ENCODE measurements at places on chromosomes 12 and 14.

- DNase-seq = no peak
Measured at GRCh38 chr12:53816360-53817020, 64.7 kb upstream of the CISTR start.

DNA sequence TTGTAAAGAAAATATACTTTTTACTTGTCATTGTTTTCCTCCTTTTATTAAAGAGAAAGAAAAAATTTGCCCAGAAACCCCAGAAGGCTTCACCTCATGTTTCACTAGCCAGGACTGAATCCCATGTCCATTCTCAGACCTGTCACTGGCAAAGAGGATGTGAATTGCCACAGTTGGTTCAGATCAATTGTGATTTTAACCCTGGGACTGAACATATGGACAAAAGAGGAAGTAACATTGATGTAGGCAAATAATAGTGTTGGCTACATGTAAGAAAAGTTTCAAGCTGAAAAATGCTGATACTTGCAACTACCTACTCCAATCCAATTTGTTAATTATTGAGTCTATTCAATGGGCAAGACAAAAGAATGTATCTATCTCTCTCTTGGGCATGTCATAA lies 8.6 kb upstream of the CCDC196 start:
- no peak for DNase-seq

DNA sequence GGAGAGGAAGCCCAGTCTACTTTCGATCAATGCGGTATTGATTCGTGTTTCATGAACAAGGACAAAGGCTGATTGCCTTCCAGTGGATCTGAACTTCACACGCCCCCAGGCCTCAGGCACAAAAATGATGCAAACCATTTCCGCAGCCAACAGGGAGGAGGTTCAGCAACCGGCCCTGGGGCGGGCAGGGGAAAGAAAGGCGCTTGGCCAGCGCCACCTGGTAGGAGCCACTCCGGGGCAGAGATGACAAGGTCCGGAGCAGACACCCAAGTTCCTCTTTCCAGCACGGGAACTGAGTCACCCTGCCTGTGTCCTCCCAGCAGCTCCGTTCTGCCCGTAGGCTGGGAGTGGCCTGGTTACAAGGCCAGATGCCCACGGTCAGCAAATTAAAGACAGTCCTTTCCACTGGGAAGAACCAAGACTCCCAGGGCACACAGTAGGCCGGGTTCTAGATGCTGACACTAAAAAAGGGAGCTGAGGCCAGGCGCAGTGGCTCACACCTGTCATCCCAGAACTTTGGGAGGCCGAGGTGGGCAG lies 136.3 kb downstream of the SCARB1 start:
- no peak for DNase-seq

- no peak for DNase-seq
Measured at GRCh38 chr12:99769396-99769980, 121.9 kb downstream of the GARIN6 start.

- DNase-seq = no peak
Measured at GRCh38 chr14:53510281-53510912, 357.3 kb upstream of the DDHD1 start.

- DNase-seq = no peak
Measured at GRCh38 chr12:103205906-103206305, 248.4 kb downstream of the ASCL1 start.

GRCh38 chr12:41120211-41120610 lies 67.9 kb upstream of the PDZRN4 start:
- no peak for DNase-seq

GRCh38 chr12:50720501-50720900 lies 43.4 kb upstream of the ATF1 start:
- DNase-seq = no peak

- DNase-seq = peak; percentile 41
Measured at GRCh38 chr12:5796171-5796958, 148.7 kb downstream of the ANO2 start.

DNA sequence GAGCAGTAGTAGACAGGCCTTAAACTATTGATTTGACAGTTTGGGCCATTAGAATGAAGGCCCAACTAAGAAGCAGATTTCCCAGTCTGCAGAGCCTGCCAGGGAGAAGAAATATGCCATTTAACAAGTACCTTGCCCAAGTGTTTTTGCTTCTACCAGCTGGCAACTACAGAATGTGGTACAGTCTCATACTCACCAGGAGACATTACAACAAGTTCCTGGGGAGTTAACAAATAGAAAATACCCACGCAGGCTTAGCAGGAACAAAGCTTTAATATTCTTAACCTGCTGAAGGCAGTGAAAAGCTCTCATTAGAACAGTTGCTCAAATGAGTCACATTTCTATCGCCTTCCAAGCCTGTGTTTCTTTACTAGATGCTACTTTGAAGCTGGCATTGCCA lies 241.0 kb downstream of the TMEM117 start:
- no peak for DNase-seq

DNA sequence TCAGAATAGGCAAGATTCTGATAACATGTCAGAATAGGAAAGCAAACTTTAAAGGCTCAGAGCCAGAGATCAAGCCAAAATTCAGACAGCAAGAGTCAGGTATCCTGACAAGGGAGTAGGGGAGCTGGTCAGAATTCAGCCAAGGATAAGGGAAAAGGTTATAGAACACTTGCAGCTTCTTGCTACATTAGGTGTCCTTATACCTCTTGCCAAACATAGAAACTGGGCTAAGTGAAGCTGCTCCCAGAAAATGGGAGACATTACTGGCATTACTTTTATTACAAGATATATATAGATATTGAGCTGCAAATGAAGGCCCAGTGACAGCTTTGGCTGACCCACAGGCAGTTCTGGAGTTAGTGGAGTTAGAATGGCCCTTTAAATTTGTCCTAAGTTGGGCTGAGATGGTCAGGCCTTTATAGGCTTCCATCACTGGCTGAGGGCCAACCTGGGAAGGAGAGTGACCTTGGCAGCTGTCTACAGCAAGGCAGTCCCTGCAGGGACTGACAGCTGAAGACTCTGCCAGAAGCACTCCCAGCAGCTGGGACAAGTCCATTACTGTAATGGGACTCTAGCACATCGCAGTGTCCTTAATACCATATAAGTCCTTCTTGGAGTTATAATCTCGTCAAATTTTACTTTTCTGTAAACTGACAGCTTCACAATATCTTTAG lies 83.0 kb downstream of the LRRC9 start:
- no peak for DNase-seq

DNA sequence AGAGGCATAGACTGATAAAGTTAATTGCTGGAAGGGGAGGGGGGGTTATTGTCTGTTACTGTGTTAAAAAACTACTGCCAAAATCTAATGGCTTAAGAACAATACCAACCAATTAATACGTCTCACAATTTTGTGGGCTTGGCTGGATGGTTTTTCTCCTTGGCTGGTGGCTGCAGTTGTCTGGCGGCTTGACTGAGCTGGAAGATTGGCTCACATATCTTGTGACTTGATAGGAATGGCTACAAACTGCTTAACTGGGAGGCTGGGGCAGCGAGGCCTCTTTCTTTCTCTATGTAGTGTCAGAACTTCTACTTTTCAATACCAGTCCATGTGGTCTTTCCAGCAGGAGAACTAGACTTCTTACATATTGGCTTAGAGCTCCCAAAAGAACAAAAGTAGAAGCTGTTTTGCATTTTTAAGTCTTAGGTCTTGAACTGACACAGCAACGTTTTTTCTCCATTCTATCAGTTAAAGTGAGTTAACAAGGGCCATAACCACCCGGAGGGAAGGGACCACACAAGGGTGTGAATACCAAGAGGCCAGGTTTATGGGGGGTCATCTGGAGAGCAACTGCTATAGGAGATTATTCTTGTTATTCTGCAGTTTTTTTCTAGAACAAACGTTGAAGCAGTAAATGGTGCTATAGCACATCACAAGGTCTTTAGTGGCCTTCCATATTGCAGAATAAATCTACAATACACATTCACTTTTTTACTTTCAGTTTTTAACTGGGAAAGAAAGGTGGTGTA lies 46.9 kb downstream of the ZDHHC17 start:
- DNase-seq = no peak

DNA sequence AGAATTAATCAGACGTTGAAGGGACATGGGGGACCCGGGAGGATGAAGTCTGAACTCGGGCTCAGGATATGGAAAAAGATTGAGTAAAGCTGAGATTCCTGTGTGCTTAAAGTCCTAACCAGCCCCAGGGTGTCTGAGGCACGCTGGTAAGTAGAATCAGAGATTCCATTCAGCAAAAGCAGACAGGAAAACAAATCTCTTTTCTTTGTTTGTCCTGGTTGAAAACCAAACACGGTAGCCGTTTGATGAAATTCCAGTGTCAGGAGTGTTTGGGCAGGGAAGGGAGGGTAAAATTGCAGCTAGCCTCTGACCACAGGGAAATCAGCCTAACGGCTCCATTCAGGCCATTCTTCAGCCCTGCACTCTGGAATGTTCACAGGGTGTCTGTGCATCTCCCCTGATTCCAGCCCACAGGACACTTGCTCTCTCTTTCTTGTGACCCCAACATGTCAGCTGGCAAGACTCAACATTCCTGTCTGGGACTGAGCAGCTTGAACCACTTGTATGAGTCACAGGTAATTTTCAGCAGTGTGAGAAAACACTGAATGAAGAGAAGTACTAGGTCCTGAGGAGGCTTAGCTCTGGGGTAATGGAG lies 31.0 kb downstream of the NINJ2 start:
- no peak for DNase-seq

GRCh38 chr14:93004699-93005082 lies 81.7 kb downstream of the CHGA start:
- DNase-seq = no peak

DNA sequence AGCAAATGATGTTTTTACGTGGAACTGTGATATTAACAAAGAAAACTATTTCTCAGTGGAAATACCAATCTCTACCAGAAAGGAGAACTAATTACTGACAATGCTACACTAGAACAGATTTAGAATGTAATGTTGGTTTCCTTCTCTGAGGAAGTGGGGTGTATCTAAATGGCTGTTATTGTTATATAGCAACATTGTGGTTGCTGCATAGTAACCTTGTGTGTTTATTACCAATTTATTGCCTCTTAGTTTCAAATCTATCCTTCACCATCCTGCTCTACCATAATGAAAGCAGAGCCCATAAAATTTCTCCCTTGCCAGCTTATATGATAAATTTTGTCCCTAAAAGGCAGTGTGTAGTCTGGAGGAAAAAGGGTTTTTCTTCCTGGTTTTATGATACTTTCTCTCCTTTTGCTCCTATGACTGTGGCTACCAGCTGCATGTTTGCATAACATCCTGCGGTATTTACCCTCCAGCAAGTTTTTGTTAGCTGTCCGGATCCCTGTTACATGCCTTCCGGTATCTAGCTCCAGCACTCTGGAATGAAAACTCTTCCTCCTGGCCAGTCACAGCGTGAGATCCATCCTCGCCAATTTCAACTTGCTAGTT lies 5.7 kb upstream of the KLRK1 start:
- no peak for DNase-seq

GRCh38 chr12:121222847-121223246 lies 12.9 kb downstream of the P2RX4 start:
- no peak for DNase-seq

- no peak for DNase-seq
Measured at GRCh38 chr14:101502761-101503392, 58.4 kb upstream of the DIO3 start.

GRCh38 chr12:69589082-69589481 lies 3.8 kb downstream of the CCT2 start:
- DNase-seq = no peak

GRCh38 chr12:115470977-115471376 lies 787.0 kb upstream of the TBX3 start:
- no peak for DNase-seq

GRCh38 chr14:70171726-70172125 lies 17.0 kb downstream of the SLC8A3 start:
- no peak for DNase-seq

DNA sequence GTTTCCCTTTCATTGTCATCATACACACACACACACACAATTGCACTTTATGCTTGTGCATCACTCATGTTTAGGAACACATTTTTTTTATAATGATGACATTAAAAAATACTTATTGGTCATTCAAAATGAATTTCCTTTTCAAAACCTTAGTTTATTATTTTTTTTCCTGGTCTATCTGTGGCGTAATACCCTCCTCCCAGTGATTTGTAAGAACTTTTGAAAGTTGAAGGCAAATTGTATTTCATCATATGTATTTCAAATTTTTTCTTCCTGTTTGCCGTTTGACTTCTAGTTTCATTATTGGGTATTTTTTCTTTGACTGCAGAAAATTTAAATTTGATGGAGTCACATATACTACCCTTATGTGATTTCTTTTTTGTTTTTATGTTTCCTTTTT lies 2.5 kb upstream of the LRRK2 start:
- DNase-seq = no peak

- DNase-seq = no peak
Measured at GRCh38 chr12:62512901-62513300, 46.3 kb downstream of the MON2 start.

DNA sequence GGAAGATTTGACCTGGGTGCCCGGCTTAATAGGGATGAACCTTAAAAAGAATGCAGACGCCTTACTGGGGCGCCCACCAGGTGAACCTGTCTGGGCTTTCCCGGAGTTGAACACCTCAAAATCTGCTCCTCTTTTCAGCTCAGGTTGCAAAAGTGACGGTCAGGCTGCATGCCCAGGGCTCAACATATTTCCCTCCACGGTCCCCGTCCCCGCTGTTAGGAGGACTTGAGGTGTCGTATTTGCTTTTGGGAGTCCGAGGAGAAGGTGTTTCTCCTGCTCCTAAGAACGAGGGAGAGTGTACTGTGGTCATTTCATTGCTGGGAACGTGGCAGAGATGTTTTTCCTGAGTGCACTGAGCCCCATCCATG lies 1.2 kb downstream of the DLK1 start:
- no peak for DNase-seq

DNA sequence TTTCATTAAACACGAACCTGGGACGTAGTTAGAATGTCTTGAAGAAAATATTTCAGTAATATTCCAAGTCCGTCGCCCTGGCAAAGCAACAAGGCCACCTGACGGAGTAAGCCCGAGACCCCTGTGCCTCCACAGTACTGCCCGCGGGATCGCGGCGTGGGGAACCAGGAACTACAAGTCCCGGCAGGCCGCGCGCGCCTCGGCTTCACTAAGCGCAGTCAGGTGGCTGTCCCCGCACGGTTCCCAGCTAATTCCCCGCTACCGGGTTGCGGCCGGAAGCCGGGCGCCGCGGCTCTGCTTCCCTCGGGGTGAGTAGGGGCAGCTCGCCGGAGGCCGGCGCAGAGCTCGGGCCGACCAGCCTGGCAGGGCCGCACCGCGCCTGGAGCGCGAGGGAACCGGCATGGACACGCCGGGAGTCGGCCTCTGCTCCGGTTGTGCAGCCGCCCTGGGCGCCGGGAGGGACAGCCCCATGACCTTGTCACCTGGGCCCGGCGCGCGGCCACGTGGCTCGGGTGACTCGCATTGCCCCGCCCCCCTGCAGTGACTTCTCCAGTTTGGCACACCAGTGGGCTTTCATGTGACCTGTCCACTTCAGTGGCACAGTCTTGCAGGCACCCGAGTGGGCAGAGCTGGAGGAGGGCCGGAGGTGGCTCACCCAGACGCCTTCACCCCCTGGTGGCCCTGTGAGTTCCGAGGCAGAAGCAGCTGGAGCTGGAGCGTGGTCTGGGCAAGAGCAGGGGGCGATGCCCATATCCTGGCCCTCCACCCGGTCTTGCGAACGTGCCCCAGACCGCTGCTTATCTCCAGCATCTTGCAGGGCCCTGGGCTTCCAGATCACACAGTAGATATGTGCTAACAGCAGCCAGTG lies at the start of gene ADCK1:
Gene ADCK1 (plus strand): TSS at position 247 of the 868 bp plus-strand sequence. CDS start 18,870 bp downstream, outside the sequence.
- peak; percentile 92 for DNase-seq

- DNase-seq = no peak
Measured at GRCh38 chr14:68363843-68364767, 428.8 kb downstream of the ZFP36L1 start.

- no peak for DNase-seq
Measured at GRCh38 chr14:26932606-26933005, 334.8 kb upstream of the NOVA1 start.

GRCh38 chr14:54474232-54474793 lies 14.5 kb downstream of the GMFB start:
- DNase-seq = no peak

GRCh38 chr12:27361372-27361771 lies 28.7 kb downstream of the BMAL2 start:
- no peak for DNase-seq
